ENCODE measurements at places on chromosomes 2 and 18.

DNA sequence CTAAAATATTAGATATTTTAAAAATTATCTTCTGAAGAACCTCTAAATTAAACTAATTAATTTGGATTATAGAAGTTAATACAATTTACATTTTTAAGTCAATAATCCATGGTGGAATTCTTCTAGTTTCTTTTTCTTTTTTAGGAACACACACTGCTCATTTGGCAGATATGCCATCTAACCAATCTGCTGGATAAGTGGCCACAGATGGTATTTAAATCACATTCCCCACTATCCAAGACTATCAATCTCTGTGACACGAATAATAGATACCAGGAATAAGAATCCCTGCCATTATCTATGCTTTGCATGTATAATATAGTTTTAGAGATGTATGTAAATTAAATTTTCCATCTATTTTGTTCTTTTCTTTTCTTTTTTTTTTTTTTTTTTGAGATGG lies 58.5 kb downstream of the CABYR start:
- no peak for DNase-seq

DNA sequence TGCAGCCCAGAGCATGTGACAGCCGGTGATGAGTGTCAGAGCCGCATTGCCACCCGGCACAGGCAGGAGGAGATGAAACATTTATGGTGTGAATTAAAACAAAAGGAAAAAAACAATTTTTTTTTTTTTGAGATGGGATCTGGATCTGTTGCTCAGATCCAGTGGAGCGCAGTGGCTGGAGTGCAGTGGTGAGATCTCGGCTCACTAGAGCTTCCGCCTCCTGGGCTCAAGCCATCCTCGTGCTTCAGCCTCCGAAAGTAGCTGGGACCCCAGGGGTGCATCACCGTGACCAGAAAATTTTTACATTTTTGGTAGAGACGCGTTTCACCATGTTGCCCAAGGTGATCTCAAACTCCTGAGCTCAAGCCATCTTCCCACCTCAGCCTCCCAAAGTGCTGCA lies 182.1 kb upstream of the SALL3 start:
- no peak for DNase-seq

- no peak for DNase-seq
Observed at GRCh38 chr2:184875212-184875611, 276.9 kb downstream of the ZNF804A start.

DNA sequence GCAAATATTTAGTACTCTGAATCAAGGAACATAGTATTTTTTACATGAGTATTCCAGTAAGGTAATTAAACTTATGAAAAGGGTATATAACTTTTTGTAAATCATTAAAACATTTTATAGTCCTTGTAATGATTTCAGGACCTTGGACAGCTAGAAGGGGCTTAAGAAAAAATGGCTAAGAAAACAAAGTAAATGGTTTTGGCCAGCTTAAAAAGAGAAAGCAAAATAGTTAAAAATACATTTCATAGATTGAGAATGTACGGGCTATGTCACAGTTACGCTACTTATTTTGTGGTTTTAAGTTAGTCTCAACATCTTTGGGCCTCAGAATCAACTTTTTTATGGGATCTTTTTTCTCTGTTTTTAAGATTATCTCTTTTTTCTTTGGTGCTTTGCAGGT lies 26.7 kb downstream of the POLI start:
- no peak for DNase-seq

DNA sequence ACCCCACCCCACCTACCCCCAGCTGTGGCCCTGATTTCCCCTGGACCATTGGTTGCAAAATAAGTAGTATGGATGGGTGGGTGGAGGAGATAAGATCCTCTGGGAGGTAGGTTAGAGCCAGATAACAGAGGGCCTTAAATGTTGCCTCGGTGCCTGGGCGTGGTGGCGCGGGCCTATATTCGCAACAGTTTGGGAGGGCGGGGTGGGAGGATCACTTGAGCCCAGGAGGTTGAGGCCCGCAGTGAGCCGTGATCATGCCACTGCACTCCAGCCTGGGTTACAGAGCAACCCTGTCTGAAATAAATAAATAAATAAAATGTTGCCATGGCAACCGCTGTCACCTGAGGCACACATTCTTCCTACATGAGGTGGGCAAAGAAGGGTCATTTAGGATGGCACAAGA lies 103.3 kb upstream of the GATA6 start:
- no peak for DNase-seq

- DNase-seq: no peak
Observed at GRCh38 chr2:25920336-25920735, 42.0 kb upstream of the ASXL2 start.

DNA sequence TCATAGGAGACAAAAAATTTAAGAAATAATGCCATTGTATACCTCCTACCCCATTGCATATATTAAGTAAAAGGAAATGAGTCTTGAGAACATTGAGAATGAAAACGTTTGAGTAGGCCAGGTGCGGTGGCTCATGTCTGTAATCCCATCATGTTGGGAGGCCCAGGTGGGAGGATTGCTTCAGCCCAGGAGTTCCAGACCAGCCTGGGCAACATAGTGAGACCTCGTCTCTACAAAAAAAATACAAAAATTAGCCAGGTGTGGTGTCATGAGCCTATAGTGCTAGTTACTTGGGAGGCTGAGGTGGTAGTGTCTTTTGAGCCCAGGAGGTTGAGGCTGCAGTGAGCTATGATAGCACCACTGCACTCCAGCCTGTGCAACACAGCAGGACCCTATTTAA lies 107.7 kb upstream of the MGAT5 start:
- no peak for DNase-seq

DNA sequence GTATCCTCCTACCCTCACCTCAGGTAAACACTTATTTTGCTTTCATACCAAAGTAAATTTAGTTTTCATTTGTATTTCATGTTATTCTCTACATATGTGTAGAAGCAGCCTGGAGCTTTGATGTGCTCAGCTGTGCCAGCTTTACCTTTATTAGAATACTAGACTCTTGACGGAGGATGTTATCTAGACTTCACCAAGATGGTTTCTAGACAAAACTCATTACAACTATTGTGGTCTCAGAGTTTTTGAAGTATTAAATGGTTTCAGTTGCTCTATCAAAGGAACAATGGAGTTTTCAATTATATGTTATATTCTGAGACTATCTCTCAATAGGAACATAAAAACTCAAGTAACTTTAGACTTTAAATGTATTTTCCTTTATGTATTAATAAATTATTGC lies 5.0 kb upstream of the IL18RAP start:
- no peak for DNase-seq

- DNase-seq: no peak
Observed at GRCh38 chr2:175187378-175187777, 5.9 kb upstream of the ATP5MC3 start.

DNA sequence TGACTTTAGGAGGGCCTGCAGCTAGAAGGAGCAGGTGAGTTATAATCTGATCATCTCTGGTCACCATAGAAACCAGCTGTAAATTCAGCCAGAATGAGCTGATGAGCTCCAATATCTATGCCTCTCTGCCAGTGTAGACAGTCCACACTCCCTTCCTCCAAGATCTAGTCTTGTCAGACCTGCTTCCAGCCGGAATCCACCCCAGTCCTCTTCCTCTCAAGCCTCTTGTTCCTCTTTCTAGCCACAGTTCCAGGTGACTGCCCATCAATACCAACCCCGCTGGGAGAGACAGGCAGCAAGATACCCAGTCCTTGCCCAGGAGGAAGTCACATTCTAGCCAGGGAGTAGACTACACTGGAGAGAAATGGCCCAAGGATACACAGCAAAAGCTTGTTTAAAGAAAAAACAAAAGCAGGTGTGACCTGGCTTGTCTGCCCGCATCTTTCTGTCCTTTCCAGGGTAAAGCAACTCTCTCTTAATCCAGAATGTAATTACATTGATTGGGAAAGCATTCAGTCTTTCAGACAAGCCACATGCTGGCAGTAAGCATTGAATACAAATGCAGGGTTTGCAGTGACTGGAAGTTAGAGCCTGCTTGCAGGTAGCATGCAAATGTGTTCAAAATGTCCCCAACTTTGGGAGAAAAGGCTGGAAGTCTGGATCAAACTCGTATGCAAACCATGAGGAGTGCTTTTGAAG lies 9.0 kb upstream of the SLC35F6 start:
- no peak for DNase-seq

- DNase-seq: no peak
Observed at GRCh38 chr2:129765326-129765677, 214.2 kb upstream of the RAB6C start.

DNA sequence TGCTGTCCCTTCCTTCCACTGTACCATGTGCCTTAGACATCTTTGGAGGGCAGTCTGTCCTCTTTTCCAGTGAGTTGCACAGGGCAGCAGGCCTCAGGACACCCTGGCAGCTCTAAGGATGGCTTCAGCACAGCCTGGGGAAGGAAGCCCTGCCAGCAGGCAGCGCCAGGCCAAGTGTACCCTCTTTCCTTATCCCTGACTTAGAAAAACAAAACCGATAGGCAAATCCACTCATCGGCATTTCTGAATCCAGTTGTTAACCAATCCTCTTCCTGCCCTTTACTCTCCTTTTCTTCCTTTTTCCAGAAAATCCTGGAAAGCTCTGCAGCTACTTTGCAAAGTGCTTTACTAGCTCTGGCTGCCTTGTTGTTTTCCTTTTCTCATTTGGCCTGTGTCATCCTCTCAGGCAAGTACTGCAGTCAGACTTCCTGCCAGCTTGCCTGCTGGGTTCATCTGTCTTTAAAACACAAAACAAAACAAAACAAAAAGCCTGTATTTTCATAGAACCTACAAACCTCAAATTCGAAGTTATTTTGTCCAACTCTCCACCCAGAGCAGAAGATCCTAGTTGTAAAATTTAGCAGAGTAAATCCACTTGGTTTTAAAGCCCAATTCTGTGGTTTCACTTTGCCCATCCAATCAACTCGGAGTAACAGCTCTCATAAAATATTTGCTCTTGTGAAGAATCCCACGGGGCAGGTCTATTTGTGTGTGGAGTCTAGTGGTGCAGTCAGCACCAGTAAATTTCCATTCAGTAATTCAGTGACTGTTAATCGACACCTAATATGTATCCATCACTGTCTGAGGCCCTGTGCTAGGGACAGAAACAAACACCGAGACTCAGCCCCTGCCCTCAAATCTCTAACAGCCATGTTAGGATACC lies 45.2 kb downstream of the PCBP1 start:
- DNase-seq: no peak

GRCh38 chr2:229124136-229124535 lies 147.0 kb downstream of the PID1 start:
- no peak for DNase-seq

DNA sequence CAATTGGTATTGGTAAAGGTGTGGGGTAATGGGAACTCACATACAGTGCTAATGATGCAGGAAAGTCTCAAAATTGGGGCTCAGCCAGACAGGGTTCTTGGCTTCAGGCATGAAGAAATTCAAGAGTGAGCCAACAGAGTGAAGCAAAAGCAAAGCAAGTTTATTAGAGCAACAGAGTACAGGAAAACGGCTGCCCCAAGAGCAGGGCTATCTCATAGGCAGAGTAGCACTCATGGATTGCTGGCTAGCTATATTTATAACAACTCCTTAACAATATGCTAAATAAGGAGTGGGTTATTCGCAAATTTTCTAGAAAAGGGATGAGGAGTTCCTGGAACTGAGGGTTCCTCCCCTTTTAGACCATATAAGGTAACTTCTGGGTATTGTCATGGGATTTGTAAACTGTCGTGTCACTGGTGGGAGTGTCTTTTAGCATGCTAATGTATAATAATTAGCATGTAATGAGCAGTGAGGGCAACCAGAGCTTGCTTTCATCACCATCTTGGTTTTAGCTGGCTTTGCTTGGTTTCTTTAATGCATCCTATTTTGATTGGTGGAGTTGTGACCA lies 233.8 kb upstream of the NOL4 start:
- no peak for DNase-seq

DNA sequence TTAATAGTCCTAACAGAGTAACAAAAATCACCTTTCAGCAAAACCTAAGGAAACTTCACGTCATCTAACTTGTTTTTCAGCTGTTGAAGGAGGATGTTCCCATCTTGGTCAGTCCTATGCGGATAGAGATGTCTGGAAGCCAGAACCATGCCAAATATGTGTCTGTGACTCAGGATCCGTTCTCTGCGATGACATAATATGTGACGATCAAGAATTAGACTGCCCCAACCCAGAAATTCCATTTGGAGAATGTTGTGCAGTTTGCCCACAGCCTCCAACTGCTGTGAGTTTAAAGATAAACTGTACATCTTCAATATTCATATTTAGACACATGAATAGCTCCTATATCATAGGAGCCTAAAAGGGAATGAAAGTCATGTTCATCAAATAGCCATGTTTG lies 10.5 kb downstream of the COL3A1 start:
- no peak for DNase-seq

DNA sequence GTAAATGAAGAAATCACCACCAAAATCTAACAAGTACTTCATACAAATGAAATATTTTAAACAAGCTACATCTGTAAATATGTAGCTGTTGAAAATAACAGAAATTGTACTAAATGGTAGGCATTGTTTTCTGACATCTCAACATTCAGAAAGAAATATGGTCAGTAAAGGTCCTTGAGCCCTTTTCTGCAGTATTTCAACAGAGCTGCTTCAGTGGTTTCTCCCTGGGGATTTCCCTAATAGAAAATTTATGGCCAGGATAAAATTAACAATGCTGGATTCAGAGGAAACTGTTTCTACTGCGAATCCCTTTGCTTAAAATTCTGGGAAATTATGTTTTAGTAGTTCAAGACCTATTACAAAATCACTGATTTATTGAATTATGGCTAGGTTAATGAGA lies 256.6 kb downstream of the PIEZO2 start:
- no peak for DNase-seq

DNA sequence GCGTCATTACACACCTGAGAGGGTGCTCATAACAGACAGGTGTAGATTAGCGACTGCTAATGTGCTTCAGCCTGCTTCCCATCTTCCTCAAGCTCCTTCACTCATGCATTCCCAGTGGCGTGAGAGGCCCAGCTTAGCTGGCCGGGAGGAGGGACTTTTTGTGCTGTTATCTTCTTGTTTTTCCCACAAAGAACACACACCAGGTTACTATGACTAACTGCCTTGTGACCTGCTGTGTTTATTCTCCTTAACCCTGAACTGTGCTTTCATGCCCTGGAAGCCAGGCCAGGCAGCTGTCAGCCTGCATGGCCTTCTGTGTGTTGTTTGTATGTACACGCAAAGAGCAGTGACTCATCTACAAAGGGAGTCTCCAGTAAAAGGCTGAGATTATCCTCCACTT lies 143.8 kb downstream of the PIEZO2 start:
- DNase-seq: no peak

DNA sequence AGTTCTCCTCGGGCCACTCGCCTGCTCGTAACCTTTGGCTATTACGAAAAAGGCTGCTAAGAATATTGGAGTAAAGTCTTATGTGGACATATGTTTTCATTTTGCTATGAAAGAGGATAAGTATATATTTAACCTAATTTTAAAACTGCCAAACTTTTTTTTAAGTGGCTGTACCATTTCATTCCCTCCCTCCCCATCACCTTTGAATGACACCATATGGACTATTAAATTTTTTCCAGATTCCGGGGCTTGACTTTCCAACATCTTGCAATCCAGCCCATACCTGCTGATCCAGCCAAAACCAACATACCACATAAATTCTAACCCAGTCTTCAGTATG lies 31.5 kb downstream of the REEP1 start:
- no peak for DNase-seq

Data from GM12864 (cell line).